Keratinocyte (primary cell): ENCODE measurements at places on chromosomes 4 and X. TPM values are rescaled to one million over a fixed set of nuclear protein-coding genes. Genes with fewer than 3 reads are reported as not detected.
A peak's percentile ranks its signal among the peaks of the same experiment; 100 is the strongest.

The VCX3A gene
- not detected in 3 replicates for polyA plus RNA-seq

The NOX1 gene
- not detected in 3 replicates for polyA plus RNA-seq

DNA sequence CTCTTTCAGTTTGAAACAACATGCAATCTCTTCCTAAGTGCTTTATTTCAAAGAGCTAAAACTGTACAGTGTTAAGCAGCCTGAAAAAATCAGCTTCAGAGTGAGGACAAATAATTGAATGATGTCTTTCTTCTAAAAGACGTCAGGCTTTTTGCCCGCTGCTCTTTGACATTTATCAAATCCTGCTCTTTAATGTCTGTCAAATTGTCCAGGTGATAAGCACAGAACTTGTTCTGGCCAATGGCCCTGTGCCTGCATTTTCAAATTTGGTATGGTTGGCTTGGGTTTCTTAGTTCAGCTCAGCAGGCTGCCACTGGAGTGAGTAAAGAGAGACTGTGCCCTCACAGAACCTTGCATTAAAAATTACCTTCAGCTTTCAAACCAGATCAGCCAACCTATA is 712.9 kb upstream of the LCORL start:
- no peaks in the 10 kb centered on the region for H3K36me3 ChIP-seq
- H3K4me3 ChIP-seq = no peak overlapping the region
- H3K27ac ChIP-seq = no peak overlapping the region
- H3K4me1 ChIP-seq = no peaks in the 10 kb centered on the region
- DNase-seq = no peak

- no peaks in the 10 kb centered on the region for H3K27me3 ChIP-seq
- no peak overlapping the region for H3K27ac ChIP-seq
- H3K4me3 ChIP-seq = no peak overlapping the region
- H3K36me3 ChIP-seq = no peaks in the 10 kb centered on the region
These were observed 886.4 kb upstream of the ADGRL3 start for GRCh38 chr4:60313611-60314178.

DNA sequence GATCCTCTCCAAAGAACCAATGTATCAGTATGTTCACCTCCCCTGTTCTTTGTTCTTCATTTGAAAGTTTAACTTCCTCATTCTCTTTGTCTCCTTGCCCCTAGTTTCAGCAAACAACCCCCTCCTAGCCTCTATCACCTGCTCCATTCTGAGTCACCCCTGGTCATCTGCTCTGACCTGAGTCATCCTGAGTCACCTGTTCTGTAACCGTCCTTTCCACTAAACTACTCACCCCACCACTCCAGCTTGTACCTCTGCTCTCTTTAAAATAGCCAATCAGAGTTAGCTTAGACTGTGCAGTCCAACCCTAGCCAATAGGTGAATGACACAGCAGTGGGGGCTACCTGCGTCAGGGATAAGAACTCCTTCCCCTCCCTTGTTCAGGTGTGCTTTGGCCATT is 249.8 kb upstream of the AADAT start:
- no peaks in the 10 kb centered on the region for H3K27me3 ChIP-seq
- no peaks in the 10 kb centered on the region for H3K36me3 ChIP-seq
- H3K4me1 ChIP-seq = no peaks in the 10 kb centered on the region
- H3K4me3 ChIP-seq = no peak overlapping the region

DNA sequence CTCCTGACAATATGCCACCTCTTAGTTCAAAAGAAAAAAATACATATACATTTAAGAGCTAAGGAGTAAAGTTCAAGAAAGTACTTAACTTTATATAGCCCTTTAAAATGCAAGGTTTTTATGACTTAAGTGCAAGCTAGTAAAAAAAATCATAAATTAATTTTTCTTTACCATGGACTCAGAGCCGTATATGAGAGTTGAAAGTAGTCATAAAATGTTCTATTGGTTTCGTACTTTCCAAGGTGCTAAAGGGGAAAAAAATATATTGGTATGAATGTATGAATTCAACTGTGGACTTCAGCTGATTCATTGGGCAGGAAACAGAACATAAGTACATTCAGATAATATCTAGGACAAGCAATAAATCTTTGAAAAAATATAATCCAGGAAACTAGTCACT is 869.8 kb upstream of the AGA start:
- no peak overlapping the region for H3K4me3 ChIP-seq
- no peaks in the 10 kb centered on the region for H3K36me3 ChIP-seq
- no peaks in the 10 kb centered on the region for H3K27me3 ChIP-seq
- no peaks in the 10 kb centered on the region for H3K4me1 ChIP-seq
- no peak for DNase-seq
- no peak overlapping the region for H3K27ac ChIP-seq

DNA sequence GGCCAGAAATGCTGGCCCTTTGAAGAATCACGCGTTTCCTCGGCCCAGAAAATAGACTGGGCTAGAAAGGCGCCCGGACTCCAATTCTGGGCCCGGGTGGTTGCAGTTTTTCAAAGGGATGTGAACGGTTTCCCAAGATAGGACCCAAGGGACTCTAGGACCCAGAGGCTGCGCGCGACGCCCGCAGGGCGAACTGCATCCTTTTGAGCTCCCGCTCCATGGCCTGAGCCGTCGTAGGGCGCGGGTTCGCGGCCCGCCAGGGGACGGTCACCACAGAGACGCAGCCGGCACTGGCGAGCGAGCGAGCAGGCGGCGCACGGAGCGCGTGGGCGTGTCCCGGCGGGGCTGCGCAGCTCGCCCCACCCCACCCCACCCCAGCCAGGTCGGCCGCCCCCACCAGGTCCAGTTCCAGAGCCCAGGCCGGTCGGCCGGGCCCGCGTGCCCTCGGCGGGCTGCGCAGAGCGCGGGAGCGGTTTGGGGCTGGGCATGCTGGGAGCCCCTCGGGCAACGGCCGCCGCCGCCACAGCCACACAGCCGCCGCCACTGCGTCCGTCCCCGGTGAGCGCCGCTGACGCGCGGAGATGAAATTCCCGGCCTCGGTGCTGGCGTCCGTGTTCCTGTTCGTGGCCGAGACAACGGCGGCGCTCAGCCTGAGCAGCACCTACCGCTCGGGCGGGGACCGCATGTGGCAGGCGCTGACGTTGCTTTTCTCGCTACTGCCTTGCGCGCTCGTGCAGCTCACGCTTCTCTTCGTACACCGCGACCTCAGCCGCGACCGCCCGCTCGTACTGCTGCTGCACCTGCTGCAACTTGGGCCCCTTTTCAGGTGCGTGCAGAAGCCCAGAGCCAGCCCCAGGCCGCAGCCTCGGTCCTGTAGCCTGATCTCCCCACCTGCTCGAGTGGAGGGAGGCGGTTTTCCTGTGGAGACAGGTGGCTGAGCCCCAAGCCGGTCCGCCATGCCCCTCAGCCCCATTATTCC is at the start of gene XK:
Gene XK, plus strand, starts transcription at position 411 of the 979 bp plus-strand sequence. Its CDS starts 171 bp downstream, at position 582.
- peak within 1 kb of the TSS; percentile 43 for H3K4me3 ChIP-seq
- H3K27me3 ChIP-seq = no peaks in the 10 kb centered on the region
- H3K27ac ChIP-seq = no peak within 1 kb of the TSS
- no peaks in the 10 kb centered on the region for H3K36me3 ChIP-seq

- H3K4me1 ChIP-seq = peaks cover 12% of the 10 kb centered on the region
- peak overlapping the region; percentile 61 for H3K27ac ChIP-seq
- DNase-seq = no peak
- no peaks in the 10 kb centered on the region for H3K27me3 ChIP-seq
- H3K36me3 ChIP-seq = no peaks in the 10 kb centered on the region
These were observed 257.8 kb upstream of the NRK start for GRCh38 chrX:105564501-105564900.
